ENCODE measurements at places on chromosomes 2 and 18.
A peak's percentile ranks its signal among the peaks of the same experiment; 100 is the strongest.

DNA sequence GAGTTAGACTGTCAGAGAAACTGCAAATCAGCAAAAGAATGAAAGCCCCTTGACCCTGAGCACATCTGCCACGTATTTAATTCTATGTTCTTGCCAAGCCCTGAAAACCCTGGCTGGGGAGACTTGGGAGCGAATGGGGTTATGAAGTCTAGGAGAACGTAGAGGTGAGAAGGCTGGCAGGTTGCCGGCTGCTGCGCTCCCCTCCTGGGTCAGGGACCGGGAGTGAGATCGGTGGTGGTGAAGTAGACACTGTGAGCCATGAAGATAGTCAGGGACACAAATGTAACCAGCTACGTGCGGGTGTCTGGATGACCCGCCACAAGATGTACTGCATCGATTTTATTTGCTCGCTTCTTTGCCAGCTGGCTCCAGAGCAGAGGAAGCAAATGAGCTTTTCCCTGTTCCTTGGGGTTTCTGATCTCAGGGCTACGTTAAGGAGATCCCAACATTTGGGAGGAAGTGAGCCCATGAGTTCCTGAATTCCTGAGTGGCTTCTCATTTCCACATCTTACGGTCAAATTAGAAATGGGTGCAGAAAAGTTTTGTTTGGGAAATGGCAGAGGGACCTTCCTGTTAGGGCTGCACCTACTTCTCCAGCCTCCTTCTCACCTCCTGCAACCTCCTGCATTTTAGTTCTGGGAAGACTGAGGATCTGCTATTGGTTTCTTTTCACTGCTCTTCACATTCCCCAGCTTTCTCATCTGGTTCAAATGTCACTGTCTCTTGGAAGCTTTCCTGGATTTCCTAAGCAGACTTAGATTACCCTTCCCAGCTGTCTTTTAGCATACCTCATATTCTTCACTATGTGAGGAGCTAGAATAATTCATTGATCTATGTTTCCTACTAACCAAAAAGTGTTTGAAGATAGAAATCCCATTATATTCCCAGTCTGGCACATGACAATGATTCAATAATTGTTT lies 360.6 kb downstream of the ZNF521 start:
- no peak for DNase-seq

DNA sequence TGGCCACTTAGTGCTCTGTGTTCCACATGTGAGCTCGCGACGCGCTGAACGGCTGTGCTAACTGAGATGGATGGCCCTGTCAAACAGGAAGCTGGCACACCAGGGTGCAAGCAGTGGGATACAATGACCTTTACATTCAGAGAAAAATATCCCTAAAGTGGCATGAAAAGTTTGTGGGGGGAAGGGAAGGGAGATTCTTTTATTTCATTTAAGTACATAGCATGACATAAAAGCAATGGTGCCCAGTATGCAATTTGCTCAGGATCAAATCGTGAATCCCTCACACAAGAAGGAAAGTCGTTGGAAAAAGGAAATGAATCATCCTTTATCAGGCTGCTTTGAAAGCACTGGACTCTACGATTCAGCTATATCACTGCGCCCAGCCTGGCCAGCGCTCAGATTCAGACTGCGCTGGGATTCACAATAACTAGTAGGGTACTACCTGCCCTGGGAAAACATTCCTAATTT lies 26.0 kb downstream of the SATB2 start:
- DNase-seq = no peak

GRCh38 chr18:32577561-32577960 lies 106.9 kb upstream of the GAREM1 start:
- DNase-seq = no peak

GRCh38 chr2:118750959-118751565 lies 96.4 kb downstream of the EN1 start:
- DNase-seq = no peak

DNA sequence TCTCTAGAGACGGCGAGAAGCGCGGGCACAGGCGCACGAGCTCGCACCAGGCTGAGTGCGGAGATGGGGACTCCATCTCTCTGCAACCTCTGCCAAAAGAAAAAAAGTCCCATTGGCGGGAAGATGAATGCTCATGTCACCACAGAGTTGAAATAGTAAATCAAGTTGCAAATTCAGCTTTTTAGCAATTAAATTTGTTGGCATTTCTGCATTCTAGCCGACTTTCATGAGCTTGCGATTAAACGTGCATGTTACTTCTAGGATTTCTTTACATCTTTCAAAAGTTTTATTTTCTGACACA lies 588 bp downstream of the CHAC2 start:
- DNase-seq = no peak

- DNase-seq = no peak
Measured at GRCh38 chr2:40653829-40654228, 201.9 kb upstream of the SLC8A1 start.

DNA sequence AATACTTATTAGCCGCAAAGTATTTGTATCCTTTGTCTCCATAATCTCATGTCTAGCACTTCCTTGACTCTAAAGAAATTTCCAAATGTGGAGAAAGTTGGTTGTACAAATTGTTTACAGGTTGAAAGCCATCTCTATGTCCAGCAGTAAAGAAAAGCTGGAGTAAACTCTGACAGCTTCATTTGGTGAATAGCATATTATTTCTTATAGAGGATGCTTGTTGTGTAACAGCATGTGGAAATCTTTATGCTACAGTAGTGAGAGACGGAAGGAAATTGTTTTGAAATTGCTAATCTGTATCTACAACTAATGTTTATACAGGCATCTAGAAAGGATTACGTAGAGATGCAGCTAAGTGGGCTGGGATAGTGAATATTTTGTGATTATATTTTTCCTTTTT lies 78.5 kb downstream of the UGGT1 start:
- DNase-seq = no peak

DNA sequence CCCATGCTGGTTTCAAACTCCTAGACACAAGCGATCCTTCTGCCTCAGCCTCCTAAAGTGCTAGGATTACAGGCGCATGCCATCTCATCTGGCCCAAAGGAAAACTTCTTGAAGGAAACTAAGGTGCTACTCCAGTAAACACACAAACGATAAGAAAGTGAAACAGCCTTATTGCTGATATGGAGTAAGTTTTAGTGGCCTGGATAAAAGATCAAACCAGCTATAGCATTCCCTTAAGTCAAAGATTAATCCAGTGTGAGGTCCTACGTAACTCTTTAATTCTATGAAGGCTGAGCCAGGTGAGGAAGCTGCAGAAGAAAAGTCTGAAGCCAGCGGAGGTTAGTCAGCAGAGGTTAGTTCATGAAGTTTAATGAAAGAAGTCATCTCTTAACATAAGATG lies 40.8 kb upstream of the POTEE start:
- DNase-seq = no peak

- DNase-seq = no peak
Measured at GRCh38 chr2:198411936-198412335, 607.5 kb downstream of the PLCL1 start.

DNA sequence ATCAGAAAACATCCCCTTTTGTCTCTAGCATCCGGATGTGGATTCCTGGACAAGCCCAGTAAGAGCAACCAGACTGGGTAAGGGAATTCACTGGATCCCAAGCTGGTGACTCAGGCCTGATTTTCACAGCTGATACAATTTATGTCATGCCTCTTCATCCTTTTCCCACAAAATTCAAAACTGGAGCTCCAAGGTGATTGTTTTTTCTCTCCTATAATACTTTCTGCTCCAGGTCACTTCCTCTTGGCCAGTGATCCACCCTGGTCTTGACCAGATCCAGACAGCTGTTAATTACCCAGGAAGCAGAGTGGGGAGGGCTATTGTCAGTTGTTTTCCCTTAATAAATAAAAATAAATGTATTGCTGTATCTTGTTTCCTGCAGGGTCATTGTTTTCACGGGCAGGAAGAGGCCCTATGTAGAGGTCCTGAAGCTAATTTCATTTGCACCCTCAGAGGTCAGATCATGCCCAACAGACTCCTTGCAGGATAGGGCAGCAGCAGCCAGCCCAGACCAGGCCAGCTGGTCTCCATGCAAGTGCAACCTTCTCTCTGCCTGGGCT lies 57.6 kb downstream of the EVA1A start:
- DNase-seq = no peak

DNA sequence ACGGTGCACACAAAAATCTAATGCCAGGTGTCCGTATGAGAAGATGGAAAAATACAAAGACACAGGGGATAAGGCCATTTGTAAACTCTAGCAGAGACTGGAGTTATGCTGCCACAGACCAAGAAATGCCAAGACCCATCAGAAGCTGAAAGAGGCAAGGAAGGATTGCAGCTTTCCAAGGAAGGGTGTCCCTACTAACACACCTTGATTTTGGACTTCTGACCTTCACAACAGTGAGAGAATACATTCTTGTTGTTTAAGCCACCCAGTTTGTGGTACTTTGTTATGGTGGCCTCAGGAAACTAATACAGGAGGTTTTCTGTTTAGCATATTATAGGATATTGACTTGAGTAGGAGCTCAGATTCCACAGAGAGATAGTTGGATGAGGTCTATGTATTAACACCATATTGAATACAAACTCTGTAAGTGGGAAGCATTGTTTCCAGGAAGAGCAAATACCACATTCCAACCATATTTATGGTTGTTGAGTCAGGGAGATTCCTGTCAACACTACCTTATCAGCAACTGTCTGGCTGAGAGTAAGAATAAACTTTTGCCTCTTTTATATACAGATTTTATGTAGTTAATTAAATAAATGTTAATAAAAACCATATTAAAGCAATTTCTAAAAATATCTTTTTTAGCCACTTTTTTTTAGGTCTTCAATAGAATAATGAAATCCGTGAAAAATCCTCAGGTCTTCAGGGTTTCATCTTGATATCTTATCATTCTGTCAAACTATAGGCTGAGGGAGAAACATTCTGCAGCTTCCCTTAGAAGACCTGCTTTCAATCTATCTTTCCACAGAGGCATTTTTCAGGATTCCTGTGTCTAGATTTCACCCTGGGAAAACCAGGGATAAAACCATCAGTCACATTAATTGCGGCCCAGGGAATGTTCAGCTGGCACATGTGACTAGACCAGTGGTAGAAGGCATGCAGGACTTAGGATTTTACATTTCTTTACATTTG lies 35.4 kb upstream of the HNMT start:
- DNase-seq = no peak

GRCh38 chr18:408367-408766 lies 92.1 kb downstream of the COLEC12 start:
- no peak for DNase-seq

- DNase-seq = no peak
Measured at GRCh38 chr2:67201521-67201920, 195.6 kb upstream of the ETAA1 start.

- no peak for DNase-seq
Measured at GRCh38 chr2:235544689-235544969, 50.8 kb downstream of the AGAP1 start.

GRCh38 chr2:101597347-101597944 lies 100.1 kb upstream of the MAP4K4 start:
- no peak for DNase-seq

- DNase-seq = no peak
Measured at GRCh38 chr2:225120186-225120585, 77.9 kb upstream of the DOCK10 start.

DNA sequence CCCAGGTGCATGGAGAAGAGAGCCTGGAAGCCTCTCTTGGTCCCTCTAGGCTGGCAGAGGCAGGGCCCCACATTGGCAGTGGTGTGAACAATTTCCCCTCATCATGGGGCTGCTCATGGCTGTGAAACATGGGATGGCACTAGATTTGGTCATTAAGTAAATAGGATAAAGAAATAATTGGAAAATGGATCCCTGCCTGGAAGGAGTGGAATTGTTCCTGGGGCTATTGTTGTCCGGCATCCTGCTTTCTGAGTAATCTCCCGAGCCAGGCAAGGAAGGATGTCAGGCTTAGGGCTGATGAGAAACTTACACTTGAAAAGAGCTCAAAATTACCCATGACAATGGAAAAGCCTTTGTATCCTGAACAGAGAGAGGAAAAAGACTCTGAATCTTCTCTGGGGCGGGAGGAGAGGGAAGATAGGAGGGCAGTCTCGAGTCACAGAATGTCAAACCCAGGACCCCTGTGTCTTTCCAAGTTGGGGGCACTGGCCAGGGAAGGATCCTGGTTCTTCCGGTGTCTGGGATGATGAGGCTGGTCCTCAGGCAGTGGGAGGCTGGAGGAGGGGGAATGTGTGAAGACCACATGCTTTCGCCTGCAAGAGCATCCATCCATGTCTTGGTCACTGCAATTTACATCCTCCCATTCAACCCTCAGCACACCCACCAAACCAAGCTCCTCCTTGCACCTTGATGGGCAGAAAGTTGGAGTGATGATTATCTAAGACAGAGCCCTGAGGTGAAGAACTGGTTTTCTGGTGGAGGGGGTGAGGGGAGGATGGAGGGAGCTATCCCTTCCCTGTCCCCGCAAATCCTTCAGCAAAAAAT lies 27.1 kb upstream of the STEAP3 start:
- DNase-seq = no peak

GRCh38 chr2:47888581-47889280 lies 17.6 kb downstream of the FBXO11 start:
- DNase-seq = peak; percentile 69

DNA sequence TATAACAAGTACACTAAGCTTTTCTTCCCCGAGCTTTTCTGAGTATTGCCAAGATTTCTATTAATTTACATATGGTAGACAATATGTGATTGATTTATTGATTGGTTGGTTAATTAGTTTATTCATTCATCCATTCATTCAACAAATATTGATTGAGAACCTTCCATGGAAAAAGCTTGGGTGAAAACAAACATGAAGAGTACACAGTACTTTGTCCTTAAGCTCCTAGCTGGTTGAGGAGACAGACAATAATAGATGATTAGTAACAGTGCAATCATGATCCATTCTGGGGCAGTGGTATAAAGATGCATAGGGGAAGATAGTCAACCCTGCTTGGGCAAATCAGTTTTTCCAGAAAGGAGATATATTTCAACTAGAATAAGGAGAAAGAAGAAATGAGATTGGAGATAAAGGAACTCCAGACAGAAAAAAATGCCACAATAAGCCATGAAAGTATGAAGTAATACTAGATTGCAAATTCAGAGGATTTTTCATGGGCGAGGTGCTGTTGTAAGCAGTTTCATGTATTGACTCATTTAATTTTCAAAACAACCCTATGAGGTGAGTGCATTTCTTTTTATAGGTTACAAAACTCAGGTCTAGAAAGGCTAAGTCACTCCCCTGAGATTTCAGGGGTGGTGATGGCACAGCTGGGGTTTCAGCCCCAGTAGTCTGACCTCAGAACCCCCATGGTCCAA lies 129.5 kb downstream of the RND3 start:
- DNase-seq = no peak

DNA sequence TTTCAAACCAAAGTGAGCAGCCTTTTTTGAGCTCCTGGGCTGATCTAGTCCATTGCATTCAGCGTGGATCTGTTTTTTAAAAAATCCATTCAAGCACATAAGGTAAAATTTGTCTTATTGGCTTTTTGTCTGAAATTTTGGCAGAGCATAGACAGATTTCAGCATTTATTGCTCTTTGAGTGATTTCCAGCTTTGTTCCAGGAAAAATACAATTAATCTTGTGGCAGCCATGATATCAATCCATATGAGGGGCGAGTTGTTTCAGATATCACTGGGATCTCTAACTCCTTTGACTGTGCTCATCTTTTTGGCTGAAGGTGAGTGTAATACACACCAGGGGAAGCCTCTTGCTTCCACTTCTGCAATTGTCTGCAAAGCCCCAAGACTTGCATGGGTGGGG lies 523.9 kb downstream of the SLC4A3 start:
- DNase-seq = no peak

Data from CD4-positive, alpha-beta T cell treated with Interferon alpha-2 for 1 hour (primary cell).